ENCODE measurements at places on chromosomes 2 and 18.

DNA sequence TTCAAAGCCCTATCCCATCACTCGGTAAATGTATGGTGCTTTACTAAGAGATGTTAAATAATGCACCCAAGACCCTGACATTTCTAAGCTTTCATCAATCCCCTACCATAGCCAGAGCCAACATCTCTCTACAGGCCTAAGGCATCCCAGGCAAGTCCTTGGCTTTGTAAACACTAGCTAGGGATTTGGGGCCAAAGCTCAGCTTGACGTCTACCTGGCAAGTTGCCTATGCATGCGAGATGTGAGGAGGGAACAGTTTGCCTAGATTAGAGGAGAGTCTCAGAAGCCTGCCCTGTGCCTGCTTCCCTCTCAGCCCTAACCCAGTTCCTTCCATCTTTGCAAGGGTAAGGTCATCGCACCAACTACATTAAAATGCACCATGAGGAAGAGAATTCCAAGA is 221.5 kb upstream of the NCKAP5 start:
- no peak for DNase-seq

GRCh38 chr2:146893500-146894041 is 951.3 kb upstream of the ACVR2A start:
- no peak for DNase-seq

DNA sequence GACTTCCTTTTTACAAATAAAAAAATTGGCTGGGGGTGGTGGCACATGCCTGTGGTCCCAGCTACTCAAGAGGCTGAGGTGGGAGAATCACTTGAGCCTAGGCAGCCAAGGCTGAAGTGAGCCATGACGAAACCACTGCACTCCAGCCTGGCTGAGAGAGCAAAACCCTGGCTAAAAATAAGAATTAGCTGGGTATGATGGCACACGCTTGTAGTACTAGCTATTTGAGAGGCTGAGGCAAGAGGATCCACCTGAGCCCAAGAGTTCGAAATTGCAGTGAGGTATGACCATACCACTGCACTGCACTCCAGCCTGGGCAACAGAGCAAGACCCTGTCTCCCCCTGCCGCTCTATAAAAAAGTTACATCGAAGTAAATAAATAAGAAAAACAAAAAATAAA is 33.7 kb downstream of the GFPT1 start:
- no peak for DNase-seq

- no peak for DNase-seq
These were observed 236.5 kb downstream of the NDUFA10 start for GRCh38 chr2:239788576-239789098.

GRCh38 chr2:98258906-98259305 is 87.3 kb upstream of the CNGA3 start:
- no peak for DNase-seq

DNA sequence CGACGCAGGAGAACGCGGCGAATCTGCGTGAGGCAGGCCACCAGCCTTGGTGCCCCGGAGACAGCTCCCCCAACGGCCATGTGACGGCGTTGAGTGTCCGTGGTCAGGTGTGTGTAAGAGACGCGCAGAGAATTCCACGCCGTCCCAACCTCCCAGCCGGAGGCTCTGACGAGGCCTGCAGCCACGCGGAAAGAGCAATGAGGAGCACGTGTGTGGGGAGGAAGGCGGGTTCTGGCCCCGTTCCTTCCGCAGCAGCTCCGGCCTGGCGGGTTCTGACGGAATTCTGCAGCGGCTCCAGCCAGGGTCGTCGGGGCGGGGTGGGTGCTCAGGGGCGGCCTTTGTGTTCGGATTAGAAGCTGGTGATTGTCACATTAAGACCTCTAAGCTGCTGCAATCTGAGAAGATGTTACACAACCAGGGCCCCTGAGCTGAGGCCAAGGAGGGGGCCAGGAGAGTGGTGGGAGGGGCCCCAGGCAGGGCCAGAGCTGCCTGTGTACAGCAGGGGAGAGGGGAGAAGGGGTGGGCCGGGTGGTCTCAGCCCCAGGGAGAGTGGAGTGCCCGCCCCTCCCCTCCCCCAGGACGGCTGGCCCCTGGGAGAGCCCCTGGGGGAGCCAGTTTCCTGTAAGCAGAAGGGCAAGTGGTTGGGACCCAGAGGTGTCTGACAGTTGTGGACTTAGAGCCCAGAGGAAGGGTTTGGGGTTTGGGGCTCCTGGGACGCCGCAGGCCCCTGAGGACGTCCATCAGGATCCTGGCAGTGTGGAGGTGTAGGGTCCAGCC is 5.1 kb upstream of the GAL3ST2 start:
- DNase-seq, result no peak

DNA sequence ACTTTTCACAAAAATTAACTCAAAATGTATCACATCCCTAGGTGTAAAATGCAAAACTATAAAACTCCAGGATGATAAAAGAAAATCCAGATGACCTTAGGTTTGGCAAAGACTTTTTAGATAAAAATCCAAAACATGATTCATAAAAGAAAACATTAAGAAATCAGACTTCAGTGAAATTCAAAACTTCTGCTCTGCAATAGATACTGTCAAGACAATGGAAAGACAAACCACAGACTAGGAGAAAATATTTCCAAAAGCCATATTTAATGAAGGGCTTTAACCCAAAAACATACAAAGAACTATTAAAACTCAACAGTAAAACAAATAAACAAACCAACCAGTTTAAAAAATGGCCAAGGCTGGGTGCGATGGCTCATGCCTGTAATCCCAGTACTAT is 173.6 kb upstream of the SPOPL start:
- no peak for DNase-seq

DNA sequence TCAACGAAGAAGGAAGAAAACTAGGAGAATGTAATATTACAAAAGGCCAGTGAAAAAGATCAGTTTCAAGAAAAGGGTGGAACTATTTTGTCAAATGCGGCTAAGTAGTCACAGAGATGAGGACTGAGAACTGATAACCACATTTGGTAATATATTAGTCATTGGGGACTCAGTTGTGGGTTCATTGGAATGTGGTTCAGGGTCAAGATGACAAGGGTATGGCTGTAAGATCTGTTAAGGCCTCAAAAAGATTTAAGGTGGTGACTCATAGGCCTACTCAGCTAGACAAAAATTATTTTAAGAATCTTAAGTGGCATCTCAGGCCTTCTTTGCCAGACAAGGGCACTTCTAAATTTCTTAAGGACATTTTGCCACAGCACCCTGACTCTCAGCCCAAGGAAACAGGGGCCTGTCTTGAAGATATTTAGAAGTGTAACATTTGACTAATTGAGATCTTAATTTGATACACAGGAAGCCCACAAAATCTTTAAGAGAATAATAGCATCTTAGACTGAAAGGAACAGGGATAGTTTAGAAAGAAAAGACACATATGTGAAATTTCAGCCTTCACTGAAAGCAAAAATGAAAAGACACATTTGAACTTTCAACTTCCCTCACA is 81.3 kb downstream of the STRADB start:
- no peak for DNase-seq

- DNase-seq, result no peak
These were observed 168.5 kb upstream of the RND3 start for GRCh38 chr2:150656002-150656401.
